ENCODE measurements at places on chromosomes 6 and 20. TPM values are rescaled to one million over a fixed set of nuclear protein-coding genes. Genes with fewer than 3 reads are reported as not detected.

The OPN5 gene
- polyA plus RNA-seq, result not detected

The BFSP1 gene
- 1.2 TPM for polyA plus RNA-seq

The FOXF2 gene
- polyA plus RNA-seq, result 8.1 TPM

The SLCO4A1 gene
- 29.3 TPM for polyA plus RNA-seq

The BPI gene
- polyA plus RNA-seq, result not detected

The MLIP gene
- 4.1 TPM for polyA plus RNA-seq

The CENPW gene
- polyA plus RNA-seq, result 62.3 TPM

The MBOAT1 gene
- polyA plus RNA-seq, result 5.9 TPM

The GGTLC1 gene
- not detected for polyA plus RNA-seq

The CTCFL gene
- not detected for polyA plus RNA-seq

The IL17A gene
- 0.05 TPM for polyA plus RNA-seq

The MRAP2 gene
- polyA plus RNA-seq, result 0.79 TPM
